ENCODE measurements at places on chromosomes 5 and 9.

DNA sequence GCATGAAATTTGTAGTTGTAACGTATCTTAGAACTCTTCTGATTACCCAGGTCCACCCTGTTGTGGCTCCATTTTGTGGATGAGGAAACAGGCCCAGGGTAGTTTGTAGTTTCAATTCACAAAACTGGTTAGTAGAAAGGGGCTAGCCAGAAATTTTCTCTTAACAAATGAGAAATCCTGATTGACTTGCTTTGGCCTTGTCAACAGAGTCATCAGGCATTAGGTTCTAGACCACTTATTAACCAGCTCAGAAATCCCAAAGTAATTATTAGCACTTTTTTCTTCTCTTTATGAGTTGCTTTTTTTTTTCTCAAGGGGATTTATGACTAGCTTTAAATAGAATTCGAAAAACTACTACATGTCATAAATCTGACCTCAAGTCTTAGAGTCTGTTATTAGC lies 160.2 kb downstream of the SH3GL2 start:
- no peak for DNase-seq

- no peak for DNase-seq
Measured at GRCh38 chr9:99607842-99608448, 213.7 kb upstream of the NR4A3 start.

- no peak for DNase-seq
Measured at GRCh38 chr5:166349046-166349445, 1942.4 kb upstream of the WWC1 start.

GRCh38 chr9:105969636-105970035 lies 275.3 kb downstream of the TMEM38B start:
- DNase-seq = no peak

GRCh38 chr5:64457846-64458245 lies 48.0 kb upstream of the RGS7BP start:
- no peak for DNase-seq

DNA sequence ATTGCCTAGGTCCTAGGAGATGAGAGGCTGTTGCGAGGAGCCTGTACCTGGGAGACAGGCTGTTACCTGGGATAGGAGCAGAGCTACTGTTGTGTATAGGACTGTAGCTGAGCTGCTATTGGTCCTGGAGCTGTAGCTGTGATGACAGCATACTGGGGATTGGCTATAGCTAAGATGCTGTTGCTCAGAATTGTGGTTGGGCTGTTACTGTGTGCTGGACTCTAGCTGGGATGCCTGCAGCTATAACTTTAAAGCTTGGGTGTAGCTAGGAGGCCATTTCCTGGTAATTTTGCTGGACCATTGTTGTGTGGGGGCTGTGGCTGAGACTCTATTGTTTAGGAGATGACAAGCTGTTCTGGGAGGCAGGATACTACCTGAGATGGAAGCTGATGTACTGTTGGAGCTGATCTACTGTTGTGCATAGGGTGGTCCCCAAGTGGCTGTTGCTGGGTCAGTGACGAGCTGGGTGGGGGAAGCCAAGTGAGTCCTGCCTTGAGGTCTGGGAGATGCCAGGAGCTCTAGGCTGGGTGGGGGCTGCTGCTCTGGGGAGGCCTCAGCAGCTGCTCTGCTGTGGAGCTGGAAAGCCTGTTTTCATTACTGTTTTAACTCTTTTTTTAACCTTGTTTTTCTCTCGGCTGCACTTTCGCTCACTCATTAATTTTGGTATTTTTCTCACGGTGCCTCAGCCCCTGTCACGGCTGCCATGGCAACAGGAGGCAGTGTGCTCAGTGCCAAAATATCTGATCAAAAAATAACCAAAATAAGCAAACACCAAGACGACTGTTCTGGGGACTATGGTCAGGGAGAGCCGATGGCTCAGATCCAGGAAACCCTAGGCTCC lies 3.0 kb upstream of the PCDH1 start:
- DNase-seq = no peak

GRCh38 chr9:12817702-12818101 lies 42.9 kb downstream of the LURAP1L start:
- DNase-seq = no peak

GRCh38 chr9:92716557-92716956 lies 46.6 kb upstream of the IPPK start:
- DNase-seq = peak; percentile 17

DNA sequence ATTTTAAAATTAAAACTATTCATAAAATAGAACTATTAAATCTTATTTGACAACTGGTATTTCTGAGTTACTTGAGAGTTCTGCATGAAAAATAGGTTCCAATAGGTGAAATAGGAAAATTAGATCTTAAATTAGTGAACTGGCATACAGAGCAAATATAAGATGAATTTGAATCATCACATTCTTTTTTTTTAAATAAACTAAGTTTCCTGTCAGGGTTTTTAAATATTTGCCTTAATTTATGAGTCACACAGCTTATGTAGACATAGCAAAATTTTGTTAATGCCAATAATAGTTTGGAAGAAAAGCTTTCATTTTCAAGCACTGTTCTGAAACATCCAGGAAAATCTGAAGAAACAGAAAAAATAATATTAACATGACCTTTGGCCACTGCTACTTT lies 311.7 kb upstream of the HAPLN1 start:
- no peak for DNase-seq

- DNase-seq = no peak
Measured at GRCh38 chr9:5840788-5841187, 7.9 kb upstream of the ERMP1 start.

GRCh38 chr9:95605101-95605500 lies 88.3 kb upstream of the PTCH1 start:
- no peak for DNase-seq

GRCh38 chr5:135149229-135149955 lies 115.4 kb upstream of the PITX1 start:
- no peak for DNase-seq

- DNase-seq = no peak
Measured at GRCh38 chr9:90981726-90982125, 180.1 kb downstream of the SYK start.

- DNase-seq = no peak
Measured at GRCh38 chr9:116958881-116959280, 271.8 kb downstream of the TRIM32 start.

GRCh38 chr9:134340475-134341160 lies 14.4 kb downstream of the RXRA start:
- no peak for DNase-seq

GRCh38 chr9:29822458-29822857 lies 2249.2 kb upstream of the C9orf72 start:
- no peak for DNase-seq

DNA sequence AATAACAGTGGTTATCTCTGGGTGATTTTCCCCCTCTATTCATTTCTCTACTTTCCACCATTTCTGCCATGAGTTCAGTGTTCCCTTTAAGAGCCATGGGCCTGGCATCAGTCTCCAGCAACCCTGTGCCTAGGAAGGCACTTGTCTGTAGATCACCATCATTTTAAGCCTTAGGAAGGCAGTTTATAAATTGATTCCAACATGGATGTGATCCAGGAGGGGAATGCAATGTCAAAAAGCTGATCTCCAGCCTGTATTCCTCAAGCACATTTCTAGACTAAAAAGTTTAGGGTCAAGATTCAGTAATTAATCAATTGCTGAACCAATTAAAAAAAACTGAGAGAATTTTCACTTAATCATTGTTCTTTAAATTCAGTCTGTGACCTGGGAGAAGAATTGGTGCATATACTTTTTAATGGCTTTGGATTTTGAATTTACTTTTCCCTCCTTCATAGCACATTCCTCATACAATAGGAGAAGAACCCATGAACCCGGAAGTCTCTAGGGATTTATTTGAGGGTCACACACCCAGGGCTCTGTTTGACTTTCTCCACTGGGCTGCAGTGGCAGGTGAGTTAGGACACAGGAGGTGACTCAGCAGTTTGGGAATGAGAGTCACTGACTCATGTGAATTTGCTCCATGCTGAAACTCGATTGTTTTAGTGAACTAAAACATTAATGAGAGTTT lies 6.1 kb upstream of the ERMP1 start:
- DNase-seq = peak; percentile 56

- no peak for DNase-seq
Measured at GRCh38 chr9:8508671-8509290, 709.2 kb upstream of the DMAC1 start.

DNA sequence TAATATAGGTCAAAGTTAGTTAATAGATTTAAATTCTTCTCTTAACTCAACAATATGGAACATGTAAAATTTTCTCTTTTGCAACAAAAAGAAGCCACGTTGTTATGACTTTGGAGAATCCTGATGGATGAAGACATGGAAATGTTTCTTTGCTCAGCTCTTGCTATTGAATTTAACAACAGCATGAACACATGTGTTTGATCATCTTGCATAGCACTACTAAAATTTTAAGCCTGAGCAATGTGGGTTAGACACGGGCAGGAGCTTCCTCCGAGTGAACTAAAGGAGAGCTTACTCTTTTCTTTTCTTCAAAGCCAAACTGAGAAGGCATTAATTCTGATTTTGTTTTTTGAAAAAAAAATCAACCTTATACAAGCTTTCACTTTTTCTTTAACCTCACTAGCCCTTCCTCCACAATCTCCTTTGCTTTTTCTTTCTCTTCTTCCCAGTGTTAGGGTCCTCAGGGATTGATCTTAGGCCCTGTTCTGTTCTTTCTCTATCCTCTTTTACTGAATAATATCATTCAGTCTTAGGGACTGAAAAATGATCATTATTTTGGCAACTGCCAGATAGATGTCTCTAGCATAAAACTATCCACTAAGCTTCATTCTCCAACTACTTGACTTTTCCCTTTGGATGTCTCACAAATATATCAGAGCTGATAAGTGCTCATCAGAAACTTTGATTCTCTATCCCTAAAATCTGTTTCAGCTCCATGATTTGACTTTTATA lies 36.9 kb downstream of the ADAMTS19 start:
- no peak for DNase-seq

DNA sequence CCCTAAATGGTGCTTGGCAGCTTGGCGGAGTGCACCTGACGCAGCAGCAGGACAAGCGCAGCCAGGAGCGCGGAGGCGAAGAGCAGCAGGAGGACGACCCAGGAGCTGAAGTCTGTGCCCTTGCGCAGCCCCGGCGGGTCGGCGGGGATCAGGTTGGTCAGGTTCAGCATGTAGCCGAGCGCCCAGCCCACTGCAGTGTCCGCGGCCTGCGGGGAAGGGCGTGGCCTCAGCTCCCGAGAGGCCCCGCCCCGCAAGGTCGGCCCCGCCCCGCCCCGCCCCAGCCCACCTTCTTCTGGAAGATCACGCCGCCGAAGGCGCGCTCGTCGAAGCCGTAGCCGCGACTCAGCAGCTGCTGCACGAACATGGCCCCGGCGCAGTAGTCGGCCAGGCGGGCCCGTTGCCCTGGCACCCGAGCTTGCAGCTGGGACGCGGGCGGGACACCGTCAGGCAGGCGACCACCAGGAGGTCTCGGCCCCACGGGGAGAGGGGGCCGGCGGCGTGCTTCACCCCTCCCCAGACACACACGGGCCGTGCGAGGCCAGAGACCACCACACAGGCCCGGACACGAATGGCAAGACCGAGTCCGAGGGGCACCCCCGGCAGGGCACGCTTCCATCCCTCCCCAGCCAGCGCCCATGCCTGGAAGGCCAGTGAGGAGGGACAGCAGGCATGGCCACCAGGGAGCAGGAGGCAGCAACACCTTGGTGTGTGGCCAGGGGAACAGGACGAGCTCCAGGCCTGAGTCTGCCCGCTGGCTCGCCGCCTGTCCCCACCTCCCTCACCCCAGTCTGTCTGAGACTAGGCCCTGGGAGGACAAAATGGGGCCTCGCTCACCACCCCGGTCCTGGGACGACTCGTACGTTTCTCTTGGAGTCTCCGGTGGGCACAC lies 2.9 kb upstream of the NPDC1 start:
- no peak for DNase-seq

DNA sequence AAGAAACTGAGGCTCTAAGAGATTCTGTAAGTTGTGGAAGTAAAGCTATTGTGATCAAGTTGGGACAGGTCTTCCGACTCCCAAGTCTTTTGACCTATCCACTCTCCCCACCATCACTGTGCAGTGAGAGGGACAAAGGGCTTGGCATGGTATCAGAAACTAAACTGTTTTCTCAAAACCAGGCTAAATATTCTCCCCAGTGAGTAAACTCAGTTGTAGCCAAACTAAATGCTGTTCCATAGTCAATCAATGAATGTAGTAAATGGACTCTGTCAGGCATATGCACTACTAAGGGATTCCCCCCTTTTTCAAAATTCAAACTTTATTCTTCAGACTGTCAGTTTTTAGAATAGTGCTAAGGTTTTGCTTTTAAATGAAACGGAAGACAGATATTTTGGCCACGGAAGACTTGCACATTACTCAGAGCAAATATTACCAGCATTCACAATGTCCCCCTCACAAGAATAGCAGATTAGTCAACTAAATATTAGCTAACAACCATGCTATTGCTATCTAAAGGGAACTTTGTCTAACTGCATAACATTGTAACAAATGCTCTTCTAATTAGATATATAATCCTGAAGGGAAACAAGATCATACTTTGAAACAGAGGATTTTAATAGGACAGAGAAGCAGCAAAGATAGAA lies 7.1 kb downstream of the PRKAA1 start:
- DNase-seq = no peak

DNA sequence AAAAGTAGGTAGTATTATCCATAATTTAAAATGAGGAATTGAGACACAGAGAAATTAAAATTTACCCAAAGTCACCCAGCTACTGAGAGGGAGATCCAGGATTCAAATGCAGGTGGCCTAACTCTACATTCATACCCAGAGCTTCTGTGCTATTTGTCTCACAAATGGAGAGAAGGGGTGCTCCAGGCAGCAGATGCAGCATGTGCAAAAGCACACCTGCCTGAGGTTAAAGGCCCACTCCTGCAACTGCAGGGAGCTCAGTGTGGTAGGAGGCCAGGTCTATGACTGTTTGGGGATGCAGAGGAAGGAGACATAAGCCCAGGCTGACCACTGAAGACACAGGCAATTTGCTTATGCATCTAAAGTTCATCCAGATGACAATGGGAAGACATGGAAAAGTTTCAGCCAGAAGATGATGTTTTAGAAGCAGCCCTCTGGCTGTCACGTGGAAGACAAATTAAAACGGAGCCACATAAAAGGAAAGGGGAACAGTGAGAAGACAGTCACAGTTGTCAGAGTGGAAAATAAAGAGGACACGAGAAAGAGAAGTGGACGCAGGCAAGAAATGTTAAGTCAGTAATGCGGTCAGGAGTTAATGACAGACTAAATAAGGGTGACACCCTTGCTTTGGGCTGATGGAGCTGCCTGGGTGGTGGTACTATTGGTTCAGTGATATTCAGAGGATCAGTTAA lies 214.7 kb downstream of the EBF1 start:
- no peak for DNase-seq

- no peak for DNase-seq
Measured at GRCh38 chr5:90551376-90551775, 7.2 kb upstream of the ADGRV1 start.

DNA sequence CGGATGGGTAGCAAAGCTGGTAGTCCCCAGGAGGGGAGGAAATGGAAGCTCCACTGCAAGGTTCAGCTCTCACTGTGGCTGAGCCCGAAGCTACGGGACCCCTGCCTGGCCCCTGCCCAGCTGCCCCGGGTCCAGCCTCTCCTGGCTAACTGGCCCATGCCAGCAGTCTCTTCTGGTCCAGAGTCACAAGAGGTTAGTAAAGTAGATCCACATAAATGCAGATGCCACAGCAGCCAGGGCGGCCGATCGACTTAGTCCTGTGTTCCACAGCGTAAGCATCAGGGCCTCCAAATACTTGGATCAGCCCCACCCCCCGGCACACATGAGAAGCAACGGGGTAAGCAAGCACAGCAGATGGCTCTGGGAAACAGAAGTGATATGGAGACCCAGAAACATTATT lies 42.1 kb downstream of the MRPL36 start:
- DNase-seq = no peak

All from iPS DF 19.7 (cell line).